ENCODE measurements at places on chromosomes 1 and 21. TPM values are rescaled to one million over a fixed set of nuclear protein-coding genes. Genes with fewer than 3 reads are reported as not detected.

DNA sequence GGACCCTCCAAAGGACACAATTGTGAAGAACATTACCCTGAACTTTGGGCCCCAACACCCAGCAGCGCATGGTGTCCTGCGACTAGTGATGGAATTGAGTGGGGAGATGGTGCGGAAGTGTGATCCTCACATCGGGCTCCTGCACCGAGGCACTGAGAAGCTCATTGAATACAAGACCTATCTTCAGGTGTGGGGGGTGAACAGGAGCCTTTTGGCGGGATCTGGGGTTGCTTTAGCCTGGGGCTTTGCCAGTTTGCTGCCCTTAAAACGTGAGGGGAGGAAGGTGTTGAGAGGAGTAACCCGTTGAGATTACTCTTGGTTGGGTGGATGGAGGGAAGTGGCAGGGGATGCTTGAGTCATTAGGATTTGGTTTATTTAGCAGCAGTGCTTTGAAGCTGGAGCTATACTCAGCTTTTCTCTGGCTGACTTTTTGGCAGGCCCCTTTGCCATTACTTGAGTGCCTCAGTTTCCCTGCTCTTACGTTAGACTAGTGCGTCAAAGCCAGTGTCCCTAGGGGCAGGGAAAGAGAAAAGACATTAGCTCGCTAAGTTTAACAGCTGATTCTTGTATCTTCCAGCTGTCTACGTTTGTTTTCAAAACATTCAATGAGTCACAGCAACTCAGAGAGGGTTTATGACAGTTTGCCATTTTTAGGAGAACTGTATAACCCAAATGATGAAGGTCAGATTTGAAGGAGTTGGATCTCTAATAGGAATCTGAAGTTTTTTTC lies 4.4 kb downstream of the NDUFS2 start:
- no peak for DNase-seq

GRCh38 chr1:203593723-203594122 lies 32.9 kb upstream of the ATP2B4 start:
- peak; percentile 44 for DNase-seq

GRCh38 chr1:115544131-115544530 lies 97.6 kb upstream of the VANGL1 start:
- no peak for DNase-seq

GRCh38 chr1:163170975-163171676 lies 31.6 kb downstream of the RGS5 start:
- no peak for DNase-seq

CD52 gene
- total RNA-seq, result 6.3 TPM

GRCh38 chr1:245582026-245582425 lies 427.2 kb downstream of the KIF26B start:
- DNase-seq, result no peak

DNA sequence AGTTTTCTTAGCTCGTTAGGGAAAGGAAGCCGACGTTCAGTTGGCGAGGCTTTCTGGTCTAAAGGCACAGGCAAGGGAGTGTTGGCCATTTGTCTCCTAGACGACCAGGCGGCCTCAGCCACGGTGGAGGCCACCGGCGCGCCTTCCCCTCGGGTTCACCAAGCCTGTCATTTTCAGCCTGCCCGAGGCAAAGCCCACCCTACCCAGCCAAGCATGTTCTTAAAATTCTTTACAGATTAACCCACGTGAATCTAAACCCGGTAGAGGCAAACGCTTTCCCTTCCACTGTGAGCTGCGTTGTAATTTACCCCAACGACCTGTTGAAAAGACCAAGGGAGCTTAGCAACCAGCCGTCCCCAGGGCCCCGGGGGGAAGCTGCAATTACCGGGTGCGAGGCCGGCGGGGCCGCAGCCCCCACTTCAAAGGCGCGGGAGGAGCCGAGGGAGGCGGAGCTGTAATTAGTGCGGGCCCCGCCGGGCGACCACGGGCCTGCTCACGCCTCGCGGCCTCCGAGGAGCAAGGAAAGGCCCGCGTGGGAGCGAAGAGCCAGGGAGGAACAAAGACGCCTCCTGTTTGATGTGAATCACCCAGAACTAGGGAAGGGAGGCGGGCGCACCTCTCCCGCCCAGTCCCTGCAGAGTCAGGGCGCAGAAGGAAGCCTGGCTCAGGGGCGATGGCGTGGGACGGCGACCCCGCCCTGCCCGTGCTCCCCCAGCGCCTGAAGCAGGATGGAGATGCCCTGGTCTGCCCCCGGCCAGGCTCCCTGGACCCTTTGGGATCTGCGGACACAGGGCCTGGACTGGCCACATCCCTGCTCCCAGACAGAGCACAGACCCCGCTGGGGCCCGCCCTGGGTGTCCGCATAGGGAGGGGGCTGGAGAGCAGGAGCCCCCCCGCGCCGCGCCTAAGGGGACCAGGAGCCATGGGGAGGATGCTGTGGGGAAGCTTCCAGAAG lies 12.1 kb upstream of the TSPEAR start:
- no peak for DNase-seq

- no peak for DNase-seq
Measured at GRCh38 chr1:151934048-151934493, 24.8 kb upstream of the THEM4 start.

DNA sequence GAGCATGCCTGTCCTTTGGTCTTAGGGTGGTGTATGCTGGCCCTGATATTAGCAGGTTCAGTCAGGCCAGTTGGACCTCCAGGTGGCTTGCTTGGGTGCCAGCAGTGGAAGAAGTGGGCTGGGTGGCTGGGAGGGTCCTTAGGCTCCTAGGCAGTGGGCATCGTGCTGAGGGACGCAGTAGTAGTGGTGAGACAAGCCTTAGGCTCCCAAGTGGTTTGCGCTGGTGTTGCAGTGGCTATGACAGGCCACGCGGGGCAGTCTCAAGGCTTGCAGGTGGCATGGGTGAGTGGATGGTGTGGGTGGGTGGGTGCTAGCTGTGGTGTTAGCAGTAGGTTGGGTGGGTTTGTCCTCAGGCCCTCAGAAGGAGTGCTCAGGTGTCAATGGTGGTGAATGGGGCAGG lies 162.3 kb downstream of the FMN2 start:
- no peak for DNase-seq

OR2W3 gene
- not detected for total RNA-seq

ARTN gene
- not detected for total RNA-seq

DNA sequence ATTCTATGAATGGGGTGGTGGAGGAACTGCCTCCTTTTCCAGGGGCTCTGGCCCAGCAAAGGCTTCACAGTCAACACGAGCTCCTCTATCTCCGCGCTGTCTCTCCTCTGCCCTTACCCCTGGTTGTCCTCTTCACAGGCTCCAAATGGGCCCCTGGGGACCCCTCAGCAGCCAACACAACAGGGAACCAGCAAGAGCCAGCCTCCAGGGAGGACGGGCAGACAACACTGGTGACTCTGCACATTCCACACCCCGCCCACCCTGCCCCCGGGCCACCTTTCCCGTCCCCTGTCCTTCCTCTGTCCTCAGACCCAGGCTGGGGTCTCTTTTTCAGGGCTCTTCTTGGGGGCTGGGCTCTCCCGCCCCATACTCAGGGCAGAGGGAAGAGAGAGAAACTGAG lies 17.5 kb upstream of the ETV3 start:
- peak; percentile 49 for DNase-seq

DNA sequence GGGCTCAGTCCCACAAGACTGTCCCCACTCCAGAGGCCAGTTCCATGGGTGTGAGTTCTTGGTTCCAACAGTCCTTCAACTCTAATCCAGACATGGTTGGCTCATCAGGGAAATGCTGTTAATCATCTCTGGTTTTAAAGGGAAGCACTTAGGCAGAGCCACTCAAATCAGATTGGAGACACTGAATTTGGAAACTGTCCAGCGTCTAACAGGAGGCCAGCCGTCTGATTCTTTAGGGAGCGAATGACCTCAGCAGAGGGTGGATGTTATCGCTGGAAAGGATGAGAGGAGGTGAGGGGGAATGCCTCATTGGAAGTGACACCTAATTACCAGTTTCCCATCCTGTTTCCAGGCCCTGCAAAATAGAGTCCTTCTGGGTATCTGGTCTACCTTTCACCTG lies 22.8 kb upstream of the LRRC38 start:
- DNase-seq, result no peak

GRCh38 chr1:67801903-67802302 lies 31.4 kb downstream of the GNG12 start:
- DNase-seq, result no peak

- DNase-seq, result no peak
Measured at GRCh38 chr1:181013144-181013543, 9.5 kb downstream of the STX6 start.

All from left ventricle myocardium superior (tissue), 1 donor.